ENCODE measurements at places on chromosomes 7 and 10. TPM values are rescaled to one million over a fixed set of nuclear protein-coding genes. Genes with fewer than 3 reads are reported as not detected.

DNA sequence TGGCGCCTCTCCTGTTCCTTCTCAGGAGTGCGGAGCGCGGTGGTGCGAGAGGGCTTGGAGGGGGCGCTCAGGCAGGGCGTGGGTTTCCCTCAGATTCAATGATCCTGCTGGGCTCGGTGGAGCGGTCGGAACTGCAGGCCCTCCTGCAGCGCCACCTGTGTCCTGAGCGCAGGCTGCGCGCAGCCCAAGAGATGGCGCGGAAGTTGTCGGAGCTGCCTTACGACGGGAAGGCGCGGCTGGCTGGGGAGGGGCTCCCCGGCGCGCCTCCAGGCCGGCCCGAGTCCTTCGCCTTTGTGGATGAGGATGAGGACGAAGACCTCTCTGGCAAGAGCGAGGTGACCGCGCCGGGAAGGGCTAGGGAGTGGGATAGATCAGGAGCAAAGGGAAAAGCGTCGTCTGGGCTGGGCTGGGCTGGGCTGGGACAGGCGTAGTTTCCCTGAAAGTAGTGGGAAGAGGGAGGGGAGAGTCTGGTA is 17.0 kb downstream of the FAM131B start:
- DNase-seq: peak; percentile 46

- no peak for DNase-seq
Measured at GRCh38 chr7:25707768-25708620, 444.0 kb upstream of the NFE2L3 start.

DNA sequence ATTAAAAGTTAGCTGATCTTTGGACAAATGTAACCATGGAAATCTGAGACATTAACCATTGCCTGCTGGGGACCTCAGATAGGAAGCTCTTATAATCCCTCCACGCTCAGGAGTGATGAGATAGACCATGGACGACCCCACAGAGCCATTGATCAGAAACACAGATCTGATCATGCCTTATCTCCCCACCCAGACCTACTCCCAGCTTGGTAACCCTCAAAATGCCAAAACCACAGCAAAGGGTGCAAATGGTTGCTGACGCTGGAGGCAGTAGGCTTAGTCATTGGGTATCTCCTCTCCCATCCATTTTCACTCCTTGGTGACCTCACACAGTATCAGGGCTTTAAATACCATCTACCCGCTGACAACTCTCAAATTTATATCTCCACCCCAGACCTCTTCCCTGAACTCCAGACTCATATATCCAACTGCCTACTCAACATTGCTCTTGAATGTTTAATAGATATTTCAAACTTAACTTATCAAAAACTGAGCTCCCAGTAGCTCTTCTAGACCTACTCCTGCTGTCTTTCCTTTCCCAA is 60.8 kb downstream of the CRTAC1 start:
- no peak for DNase-seq

- DNase-seq: no peak
Measured at GRCh38 chr7:66522518-66522917, 106.2 kb upstream of the KCTD7 start.

- DNase-seq: peak; percentile 68
Measured at GRCh38 chr7:107579885-107580715, at the start of gene BCAP29. Gene BCAP29, plus strand, starts transcription at chr7:107580246. Its CDS starts 527 bp downstream, at chr7:107580773.

DNA sequence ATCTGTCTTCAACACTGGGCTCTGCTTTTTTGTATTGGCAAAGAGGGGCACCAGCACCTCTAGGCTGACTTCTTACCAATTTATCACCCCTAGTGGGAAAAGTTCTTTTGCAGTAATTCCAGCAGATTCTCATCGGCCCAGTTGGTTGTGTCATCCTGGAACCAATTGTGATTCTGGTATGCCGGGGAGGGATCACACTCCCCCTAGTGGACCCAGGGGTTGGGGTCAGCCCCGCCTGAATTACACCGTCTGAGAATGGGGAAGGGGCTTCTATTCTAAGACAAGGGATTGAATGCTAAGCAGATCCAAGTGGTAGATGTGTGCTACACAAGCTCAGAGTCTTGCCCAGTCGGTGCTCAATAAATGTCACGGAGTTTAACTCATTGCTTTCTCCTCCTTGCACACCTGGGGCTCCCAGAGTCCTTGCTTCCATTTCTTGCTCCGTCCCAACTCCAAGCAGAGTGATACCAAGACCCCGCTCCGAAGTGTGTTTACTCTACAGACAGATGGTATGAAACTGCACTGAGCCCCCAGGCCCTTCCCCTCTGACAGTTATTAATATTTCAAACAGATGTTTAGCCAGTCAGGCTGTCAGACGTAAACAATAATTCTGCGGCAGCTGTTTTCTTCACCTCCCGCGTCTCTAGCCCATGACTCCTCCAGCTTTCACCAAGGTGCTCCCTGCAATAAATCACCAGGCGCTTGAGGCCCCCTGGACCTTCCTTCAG is 71.9 kb downstream of the C10orf105 start:
- no peak for DNase-seq

- no peak for DNase-seq
Measured at GRCh38 chr10:30863516-30864210, 168.0 kb downstream of the ZNF438 start.

DNA sequence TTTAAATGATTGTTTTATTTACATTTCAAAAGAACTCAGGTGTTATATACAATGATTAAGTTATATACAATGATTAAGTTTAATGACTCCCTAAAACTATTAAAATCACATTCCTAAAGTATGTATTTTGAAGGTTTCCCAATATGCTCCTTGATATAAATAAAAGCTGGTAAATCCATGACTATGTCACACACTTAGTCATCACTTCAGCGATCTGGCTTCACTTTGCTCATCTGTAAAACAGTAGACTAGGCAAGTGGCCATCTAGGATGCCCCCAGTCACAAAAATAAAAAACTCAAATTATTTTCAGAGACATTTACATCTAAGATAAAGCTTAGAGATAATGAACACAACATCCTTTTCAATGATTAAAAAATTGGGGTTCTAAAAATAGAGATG is 10.8 kb downstream of the ICA1 start:
- no peak for DNase-seq

- DNase-seq: no peak
Measured at GRCh38 chr7:114937446-114937845, 15.6 kb downstream of the MDFIC start.

DNA sequence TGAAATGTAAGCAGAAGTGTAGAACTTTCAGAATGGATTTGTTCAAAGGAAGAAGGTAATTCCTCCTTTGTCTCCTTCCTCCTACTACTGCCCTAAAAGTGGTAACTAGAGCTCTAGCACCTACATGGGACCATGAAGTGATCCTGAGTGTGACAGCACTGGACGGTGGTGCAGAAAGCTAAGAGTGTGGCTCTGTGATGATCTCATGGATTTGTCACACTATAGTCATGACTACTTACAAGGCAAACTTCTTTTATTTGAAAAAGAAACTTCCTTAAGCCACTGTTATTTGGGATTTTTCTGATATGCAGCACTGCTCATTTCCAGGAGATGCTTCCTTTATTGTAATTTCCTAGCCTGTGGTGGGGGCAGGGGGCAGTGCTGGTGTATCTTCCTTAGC is 5.8 kb upstream of the FHIP2A start:
- DNase-seq: no peak

- no peak for DNase-seq
Measured at GRCh38 chr7:105429746-105430612, 41.3 kb upstream of the SRPK2 start.

DNA sequence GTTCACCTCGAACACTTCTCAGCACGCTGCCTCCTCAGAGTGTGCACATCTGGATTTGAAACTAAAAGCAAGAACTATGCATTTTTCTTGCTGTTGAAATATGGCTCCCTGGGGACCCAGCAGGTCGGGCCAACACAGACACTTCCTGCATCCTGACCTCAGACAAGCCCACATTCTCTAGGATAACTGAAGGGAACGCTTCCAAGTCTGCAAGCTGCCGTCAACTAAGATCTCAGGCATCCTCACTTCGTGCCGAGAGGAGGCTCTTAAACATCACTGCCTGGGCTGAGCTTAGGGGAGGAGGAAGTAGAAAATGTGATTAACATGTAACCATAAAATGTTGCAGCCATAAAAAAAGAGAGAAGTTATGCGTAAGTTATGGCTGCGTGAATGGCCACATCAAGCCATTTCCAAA is 65.5 kb downstream of the PYROXD2 start:
- no peak for DNase-seq

MMP21 gene
- 0.42 TPM for total RNA-seq

EPHB6 gene
- total RNA-seq: 52.3 TPM

ELN gene
- not detected for total RNA-seq

PKD2L1 gene
- not detected for total RNA-seq

UNCX gene
- total RNA-seq: not detected

MYL7 gene
- not detected for total RNA-seq
